GM23248 (cell line): ENCODE measurements at places on chromosomes 7 and 10.

DNA sequence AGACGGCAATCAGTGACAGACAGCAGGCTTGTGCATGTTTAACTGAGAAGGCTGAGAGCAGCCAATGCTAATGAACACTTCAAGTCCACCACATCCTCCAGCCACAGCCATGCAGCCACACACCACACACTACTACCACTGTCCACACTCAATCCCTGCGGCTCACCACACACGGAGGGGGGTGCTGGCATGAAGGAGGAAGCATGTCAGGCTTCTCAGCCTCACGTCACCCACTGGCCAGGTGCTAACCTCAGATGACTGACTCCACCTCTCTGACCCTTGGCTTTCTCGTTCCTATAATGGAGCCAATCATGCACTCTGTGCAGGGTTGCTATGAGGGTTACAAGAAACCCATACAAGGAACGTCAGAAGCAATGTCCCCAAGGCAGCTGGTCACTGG, 165.4 kb upstream of the RNF32 start:
- no peak for DNase-seq

GRCh38 chr7:31887006-31887405, 183.2 kb downstream of the PDE1C start:
- no peak for DNase-seq

DNA sequence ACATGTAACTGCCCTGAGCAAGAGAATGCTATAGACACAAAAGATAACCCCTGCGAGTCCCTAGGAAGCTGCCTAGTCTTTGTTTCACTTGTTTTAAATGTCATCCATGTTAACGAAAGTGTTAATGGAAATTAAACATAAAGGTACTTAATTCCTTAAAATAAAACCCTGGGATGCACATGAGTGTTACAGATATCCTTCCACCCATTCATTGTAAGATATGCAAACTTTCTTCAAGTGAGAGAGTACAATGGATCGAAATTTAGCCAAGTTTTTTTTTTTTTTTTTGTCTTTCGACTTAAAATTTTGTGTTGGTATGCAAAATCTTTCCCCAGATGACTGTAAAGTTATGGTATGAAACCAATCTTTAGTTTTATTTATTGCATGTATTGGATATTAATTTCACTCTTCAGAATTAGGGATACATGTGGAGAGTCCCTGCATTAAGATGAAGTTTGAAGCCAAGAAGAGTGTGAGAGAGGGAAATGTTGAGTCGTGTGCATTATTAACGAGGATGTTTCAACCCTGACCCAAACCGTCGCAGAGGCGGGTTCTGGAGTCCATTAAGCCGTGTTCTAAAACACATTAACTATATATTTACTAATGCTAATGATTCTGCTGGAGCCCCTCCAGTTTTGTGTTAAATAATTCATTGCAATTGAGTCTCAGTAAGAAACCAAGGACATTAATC, 1.6 kb downstream of the CDK14 start:
- peak; percentile 47 for DNase-seq

- no peak for DNase-seq
Observed at GRCh38 chr10:25747084-25747483, 186.9 kb upstream of the MYO3A start.

DNA sequence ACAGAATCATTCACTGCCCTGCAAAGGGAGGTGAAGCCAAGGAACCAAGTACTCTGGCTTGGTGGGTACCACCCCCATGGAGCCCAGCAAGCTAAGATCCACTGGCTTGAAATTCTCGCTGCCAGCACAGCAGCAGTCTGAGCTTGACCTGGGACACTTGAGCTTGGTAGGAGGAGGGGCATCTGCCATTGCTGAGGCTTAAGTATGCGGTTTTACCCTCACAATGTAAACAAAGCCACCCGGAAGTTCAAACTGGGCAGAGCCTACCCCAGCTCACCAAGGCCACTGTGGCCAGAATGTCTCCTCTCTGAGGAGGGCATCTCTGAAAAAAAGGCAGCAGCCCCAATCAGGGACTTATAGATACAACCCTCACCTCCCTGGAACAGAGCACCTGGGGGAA, 1050.0 kb upstream of the GHITM start:
- DNase-seq: no peak

GRCh38 chr7:65804887-65805286, 68.0 kb upstream of the VKORC1L1 start:
- DNase-seq: no peak

DNA sequence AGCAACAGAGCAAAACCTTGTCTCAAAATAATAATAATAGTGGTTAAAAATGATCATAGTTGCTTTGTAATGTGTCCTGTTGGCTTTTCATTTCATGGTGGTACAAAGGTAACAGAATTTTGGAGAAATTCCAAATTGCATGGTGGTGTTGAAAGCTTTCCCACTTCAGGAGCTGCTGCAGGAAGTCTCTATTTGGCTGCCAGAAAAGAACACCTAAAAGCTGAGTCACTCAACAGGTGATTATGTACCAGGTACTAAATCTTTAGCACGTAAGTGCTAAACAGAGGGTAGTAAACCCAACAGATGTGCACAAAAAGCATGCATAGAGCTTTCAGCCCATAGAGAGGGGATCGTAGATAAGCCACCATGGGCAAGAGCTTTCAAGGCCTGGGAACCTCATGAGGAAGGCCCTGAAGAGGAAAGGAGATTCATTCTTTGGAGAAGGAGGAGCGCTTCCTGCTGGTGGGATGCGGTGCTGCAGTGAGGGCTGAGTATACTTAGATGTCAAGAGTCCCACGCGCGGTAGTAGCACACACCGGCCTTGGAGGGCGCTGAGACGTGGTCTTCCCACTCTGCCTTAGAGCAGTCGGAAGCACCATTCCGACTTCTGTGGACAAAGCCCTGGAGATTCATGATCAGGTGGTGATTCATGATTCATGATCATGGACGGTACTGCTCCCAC, 118.7 kb downstream of the RALA start:
- peak; percentile 32 for DNase-seq

DNA sequence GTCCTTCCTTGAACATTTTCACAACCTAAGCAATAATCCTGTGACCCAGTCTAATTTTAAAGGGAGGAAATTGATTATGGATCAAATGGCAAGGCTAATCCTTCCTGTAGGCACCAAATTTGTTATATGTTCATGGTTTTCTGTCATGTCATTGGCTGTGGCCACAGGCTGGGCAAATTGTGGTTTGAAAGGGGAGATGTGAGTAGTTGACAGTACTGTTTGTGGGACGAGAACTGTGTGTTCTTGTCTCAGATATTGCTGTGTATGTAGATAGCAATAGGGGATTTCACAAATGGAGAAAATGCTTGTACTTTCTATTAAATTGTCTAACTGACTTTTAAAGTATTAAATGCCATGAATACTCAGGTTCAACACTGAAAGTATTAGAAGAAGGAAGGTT, 8.1 kb upstream of the PRKG1 start:
- no peak for DNase-seq

DNA sequence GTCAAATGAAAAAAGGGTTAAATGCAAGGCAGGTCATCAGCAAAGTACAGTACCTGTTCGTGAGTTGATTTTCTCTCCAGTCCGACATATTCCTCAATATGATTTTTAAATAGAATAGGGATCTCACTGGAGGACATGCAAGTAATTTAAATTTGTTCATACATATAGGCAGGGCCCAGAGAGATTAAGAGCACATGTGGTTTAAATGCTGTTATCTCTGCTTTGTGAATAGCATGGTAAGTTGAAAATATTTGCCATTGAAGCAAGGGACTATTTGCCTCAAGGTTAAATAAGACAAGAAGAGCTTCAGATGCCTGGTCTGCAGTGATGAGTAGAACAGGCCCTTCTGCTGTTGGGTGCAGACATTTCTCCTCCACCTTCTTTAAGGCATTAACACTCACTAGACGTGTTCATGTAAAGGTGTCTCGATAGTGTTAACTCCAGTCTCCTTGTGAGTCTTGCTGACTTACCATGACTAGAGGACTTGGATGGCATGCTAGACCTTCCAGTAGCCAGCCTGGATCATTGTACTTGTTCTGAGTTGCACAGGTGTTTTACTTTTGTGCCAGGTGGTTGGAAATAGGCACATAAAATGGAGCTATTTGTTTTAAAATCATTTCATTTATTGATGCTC, 15.6 kb upstream of the AKR1C3 start:
- peak; percentile 33 for DNase-seq

DNA sequence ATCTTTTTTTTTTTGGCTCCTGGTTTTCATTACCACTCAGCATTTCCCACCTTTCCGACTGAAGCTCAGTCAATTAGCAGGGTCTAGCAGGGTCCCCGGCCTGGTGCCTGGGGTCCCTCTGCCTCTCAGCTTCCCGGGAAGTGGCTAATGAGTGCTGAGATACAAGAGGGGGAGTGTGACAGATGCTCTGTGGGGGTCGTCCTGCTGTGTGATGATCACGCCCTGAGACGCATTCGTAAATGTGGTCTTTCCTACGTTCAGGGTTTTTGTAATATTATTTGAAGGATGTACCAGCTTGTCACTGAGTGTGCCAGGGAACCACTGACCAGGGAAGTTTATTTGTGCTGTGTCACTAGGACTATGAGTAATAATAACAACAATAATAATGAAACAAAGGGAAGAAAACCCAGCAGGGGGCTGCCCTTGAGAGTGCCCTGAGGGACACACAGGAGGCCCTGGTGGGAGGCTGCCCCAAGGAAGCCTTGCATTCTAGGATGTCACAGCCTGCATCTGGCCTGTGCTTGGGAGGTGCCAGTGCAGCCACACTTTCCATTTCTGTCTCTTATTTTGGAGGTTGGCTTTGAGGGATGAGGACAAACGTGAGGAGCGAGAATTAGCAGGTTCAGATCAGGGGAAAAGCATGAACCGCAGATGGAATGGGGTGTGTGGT, 337.8 kb downstream of the ADARB2 start:
- DNase-seq: no peak

- no peak for DNase-seq
Observed at GRCh38 chr10:126475074-126475691, 86.9 kb upstream of the ADAM12 start.

- DNase-seq: no peak
Observed at GRCh38 chr7:122736183-122736582, 33.5 kb upstream of the RNF148 start.

- DNase-seq: no peak
Observed at GRCh38 chr7:135207406-135208101, 3.8 kb downstream of the WDR91 start.

- DNase-seq: peak; percentile 80
Observed at GRCh38 chr7:100444311-100445278, 8.3 kb upstream of the PPP1R35 start.

DNA sequence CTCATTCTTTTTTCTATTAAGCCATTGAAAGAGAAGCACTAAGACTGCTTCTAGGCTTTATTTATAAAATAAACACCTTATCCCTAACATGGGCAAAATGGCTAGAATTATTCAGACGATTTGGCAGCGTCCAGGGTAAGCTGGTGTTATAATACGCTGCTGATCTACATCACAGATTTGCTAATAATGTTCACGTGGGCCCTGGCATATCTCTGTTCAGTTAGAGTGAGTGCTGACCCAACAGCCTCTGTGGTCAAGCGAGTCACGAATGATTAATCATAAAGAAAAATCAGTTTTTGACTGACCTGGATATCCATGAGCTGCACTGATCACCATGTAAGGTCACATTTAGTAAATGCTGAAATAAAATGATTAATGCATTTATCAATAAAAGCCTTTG, 28.4 kb upstream of the CBLL1 start:
- no peak for DNase-seq

- peak; percentile 72 for DNase-seq
Observed at GRCh38 chr10:30701451-30702173, 72.1 kb upstream of the LYZL2 start.

DNA sequence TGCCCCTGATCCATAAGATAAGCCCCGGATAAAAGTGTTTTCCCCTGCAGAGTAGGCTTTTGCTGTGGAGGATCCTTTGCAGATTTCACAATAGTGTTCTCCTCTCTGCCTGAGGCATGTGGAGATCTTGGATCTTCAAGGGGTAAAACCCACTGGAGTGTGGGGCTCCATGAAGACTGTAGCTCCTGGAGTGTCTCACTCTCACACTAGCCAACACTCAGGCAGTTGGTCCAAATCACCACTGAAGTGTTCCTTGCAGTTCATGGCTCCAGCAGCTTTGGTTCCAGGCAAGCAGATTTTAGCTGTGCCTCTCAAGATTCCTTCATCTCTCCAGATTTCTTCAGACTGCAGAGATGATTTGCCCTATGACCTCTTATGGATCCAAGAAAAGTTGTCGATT, 665.3 kb downstream of the TNS3 start:
- DNase-seq: no peak

GRCh38 chr10:118730756-118731456, 23.9 kb downstream of the CACUL1 start:
- DNase-seq: no peak

- DNase-seq: peak; percentile 76
Observed at GRCh38 chr10:92575961-92576360, 2.1 kb upstream of the IDE start.

DNA sequence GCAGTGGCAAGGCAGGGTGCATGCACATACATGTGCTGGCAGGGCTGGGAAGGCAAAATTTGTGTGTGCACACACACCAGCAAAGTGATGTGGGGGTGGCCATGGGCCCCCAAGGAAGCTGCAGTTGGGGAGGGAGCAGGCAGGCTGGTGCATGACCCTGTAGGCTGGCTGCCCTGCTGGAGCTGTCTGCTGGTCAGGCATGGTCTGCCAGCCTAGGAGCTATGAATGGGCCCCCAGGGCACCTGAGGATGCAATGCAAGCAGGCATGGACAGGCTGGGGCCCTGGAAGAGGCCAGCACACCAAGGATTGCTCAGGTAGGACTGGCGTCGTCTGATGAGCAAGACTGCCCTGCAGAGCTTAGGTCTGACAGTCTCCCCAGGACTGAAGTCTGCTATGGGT, 18.2 kb upstream of the PPP1R3A start:
- DNase-seq: no peak

DNA sequence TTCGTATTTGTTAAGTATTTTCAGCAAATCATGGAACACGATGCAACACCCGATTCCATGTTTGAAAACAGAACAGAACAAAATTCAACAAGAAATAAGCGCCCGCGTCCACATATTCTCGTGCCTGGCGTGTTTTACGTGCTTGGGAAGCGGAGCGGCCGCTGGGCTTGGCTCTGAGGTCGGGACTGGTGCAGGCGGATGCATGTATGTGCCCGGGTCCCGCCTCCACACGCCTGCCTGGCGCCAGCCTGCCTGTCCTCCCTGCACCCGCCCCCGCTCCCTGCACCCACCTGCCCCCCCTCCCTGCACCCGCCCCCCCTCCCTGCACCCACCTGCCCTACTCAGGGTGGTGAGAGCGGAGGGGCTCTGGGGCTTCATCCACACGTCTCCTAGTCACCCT, 454.5 kb downstream of the DNAJB6 start:
- DNase-seq: no peak

- no peak for DNase-seq
Observed at GRCh38 chr7:32103361-32103760, 33.2 kb upstream of the PDE1C start.

GRCh38 chr10:88705958-88706357, at the start of gene LIPK:
TSS of gene LIPK (plus strand) at chr10:88706249. CDS start at chr10:88724544, 18,295 bp downstream.
- no peak for DNase-seq

- no peak for DNase-seq
Observed at GRCh38 chr10:88244781-88245625, 338.1 kb downstream of the RNLS start.
